Hematopoietic multipotent progenitor cell treated with erythropoietin and hydrocortisone succinate and interleukin-3 and kit ligand, for 15 days (in vitro differentiated cells): ENCODE measurements at places on chromosomes 6 and 20.

DNA sequence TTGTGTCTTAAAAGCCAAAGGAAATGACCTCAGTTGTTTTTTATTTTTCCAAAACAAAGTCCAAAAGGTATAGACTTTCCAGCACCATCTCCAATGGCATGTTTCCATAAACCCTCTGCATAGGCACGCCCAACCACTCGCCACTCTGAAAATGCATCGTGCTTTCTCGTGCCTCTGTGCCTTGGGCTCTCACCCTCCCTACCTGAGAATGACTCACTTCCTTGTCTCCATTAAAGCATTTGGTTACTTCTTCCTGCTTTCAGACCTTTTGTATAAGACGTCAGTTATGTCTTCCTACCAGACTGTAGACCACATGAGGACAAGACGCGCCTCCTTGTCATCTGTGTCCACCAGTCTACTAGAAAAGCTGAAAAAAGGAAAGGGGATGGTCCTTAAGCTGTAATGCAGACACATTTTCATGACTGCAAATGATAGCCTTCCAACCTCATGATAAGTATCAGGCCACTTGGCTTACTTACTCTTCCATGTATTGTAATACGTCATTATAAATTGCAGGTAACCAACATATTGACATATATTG lies 61.2 kb upstream of the CDYL start:
- no peak for DNase-seq

GRCh38 chr6:22147921-22148776 lies 148.7 kb downstream of the PRL start:
- no peak for DNase-seq

- no peak for DNase-seq
These were observed 253.4 kb upstream of the TAB2 start for GRCh38 chr6:149064001-149064659.

DNA sequence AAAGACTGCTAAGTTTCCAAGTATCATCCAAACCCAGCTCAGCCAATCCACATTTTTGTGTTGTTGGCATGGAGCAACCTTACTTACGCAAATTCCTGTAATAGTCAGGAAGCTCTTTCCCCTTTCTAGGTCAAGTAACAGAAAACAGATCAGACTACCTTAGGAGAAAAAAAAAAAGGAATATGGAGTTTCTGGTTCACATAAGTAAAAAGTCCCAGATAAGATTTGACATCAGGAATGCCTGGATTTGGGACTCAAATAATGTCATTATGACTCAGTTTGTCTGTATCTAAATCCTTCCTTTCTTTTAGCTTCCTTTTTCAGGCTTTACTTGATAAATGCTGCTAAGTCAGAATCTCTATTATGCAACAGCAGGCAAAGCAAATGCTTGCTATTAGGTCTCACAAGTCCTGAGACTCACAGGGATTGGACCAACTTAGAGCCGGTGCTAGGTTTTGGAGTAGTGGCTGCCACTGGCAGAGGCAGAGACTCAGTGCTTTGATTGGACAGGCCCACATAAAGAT lies 44.5 kb downstream of the NCOA7 start:
- DNase-seq: no peak

DNA sequence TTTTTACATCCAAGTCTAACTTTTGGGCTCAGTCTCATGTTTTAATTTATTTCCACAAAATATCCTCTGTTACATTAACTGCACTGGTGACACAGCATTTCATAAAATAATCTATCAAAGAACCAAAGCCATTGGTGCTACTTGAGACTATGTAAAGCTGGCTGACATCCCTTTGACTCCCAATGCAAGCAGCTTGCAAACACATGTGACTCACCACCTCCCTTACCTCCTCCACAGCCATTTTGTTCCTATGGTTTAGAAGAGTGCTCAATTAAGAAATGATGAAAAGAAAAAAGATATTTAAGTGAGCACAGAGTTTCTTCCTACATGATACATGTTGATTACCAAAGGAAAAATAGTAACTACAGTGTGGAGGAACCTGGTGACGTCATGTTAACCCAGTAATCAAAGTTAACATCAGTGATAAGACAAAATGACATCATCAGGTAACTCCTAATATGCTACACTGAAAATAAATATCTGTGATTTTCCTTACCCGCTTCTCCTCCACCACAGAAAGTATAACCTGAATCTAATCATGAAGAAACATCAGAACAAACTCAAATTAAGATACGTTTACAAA lies 53.3 kb upstream of the LGSN start:
- no peak for DNase-seq

- DNase-seq: no peak
These were observed 171.1 kb upstream of the RNF217 start for GRCh38 chr6:124791156-124791555.
